Fibroblast of skin of right biceps (primary cell): ENCODE measurements at places on chromosomes 7 and 10.

- DNase-seq: no peak
Observed at GRCh38 chr7:77459311-77459726, 43.2 kb upstream of the GSAP start.

- no peak for DNase-seq
Observed at GRCh38 chr7:156178214-156178613, 366.0 kb upstream of the SHH start.

DNA sequence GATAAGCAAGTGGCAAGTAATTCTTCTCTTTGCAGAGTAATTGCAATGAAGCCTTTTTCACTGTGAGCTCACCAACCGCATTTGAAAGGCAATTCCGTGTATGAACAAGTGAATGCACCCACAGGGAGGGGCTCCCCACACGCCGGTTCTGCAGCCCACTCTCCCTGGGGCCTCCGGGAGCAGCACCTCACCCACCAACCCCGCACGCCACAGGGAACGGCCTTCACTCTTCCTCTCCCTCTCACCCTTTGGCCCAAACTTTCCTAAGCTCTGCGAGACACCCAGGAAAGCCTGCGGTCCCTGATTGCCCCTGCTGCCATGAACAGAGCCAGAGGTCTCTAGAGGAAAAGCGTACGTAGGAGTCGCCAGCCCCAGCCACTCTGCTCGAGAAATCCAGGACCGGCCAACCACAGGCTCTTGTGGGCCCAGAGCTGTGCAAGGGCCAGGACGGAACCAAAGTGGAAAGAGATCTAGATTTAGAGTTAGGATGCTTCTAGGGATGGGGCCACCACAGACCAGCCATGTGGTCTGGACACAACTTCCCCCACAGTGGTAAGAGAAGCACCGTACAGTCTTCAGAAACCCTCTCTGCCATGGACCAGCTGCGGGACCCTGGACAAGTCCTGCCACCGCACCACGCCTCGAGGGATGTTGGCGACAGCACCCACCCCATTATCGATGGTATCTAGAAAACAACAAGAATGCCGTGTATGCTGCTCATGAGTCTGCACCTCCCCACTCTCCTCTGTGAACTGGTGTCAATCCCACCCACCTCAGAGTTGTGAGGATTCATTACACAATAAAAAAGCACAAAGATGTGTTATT is 3.6 kb downstream of the WDR86 start:
- DNase-seq: no peak

GRCh38 chr7:39602351-39602750 is 21.0 kb upstream of the RALA start:
- peak; percentile 59 for DNase-seq

- no peak for DNase-seq
Observed at GRCh38 chr10:48242171-48242904, 32.2 kb downstream of the FRMPD2 start.

DNA sequence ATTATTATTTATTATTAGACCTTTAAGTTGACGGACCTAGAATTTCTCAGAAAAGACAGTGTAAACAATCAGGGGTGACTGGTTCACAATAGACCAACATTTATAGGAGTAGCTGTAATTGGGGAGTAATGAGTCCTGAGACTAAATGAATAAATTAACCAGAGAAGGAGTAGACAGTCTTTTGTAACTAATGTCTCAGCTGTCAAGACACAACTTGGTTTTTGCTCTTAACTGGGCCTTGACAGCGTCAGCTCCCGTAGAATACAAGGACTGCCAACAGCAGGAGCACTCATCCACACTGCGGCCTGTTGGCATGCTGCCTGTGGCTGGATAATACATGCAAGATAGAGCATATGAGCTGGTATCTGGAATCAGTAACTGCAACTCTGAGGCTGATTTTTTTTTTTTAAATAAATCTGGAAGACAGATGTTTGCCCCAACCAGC is 123.9 kb downstream of the CACNA2D1 start:
- DNase-seq: peak; percentile 83

- peak; percentile 19 for DNase-seq
Observed at GRCh38 chr7:95209276-95209675, 115.1 kb downstream of the PON1 start.

- DNase-seq: no peak
Observed at GRCh38 chr10:28962768-28963167, 285.4 kb downstream of the BAMBI start.

GRCh38 chr7:134854816-134855215 is 75.4 kb downstream of the CALD1 start:
- peak; percentile 87 for DNase-seq

GRCh38 chr10:97047788-97048187 is 138.0 kb downstream of the SLIT1 start:
- DNase-seq: no peak

- no peak for DNase-seq
Observed at GRCh38 chr10:1570416-1571051, 166.8 kb downstream of the ADARB2 start.

DNA sequence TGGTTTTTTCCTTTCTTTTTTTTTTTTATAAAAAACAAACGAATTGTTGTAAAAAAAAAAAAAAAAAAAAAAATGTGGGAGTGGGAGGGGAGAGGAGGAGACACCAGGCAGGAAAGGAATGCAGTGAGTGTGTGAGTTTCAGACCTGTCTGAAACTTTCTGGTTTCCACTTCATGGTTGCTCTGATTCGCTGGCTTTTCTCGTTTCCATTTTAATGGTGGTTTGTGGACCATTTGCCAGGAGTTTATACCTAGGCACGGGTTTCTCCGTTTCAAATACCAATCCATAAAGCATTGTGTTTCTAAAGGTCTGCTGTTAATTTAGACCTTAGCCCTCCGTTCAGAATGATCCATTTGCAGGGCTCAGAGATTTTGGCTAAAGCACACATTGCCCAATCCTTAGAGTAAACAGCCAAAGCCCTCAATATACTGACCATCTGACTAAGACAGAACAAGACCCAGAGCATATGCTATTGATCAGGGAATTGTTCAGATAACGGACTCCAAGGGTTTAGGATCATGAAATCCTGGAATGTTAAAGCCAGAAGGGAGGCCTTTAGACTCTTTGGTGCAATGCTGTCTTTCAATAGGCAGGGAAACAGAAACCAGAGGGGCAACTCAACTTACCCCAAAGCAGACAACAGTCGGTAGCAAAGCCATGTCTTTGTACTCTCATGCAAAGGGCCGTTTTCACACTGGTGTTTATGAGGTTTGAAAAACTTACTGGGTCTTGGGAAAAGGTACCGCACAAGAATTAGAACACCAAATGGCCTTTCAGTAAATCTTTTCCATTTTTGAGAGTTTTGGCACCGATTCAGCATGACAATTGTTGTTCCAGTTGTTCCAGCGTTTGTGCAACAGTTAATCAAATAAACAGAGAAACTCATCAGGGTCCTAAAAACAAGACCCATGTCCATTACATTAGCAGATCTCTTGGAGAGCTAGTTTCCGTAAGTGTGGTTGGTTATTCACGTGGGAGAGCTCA is 94.3 kb upstream of the AGBL3 start:
- DNase-seq: peak; percentile 65

DNA sequence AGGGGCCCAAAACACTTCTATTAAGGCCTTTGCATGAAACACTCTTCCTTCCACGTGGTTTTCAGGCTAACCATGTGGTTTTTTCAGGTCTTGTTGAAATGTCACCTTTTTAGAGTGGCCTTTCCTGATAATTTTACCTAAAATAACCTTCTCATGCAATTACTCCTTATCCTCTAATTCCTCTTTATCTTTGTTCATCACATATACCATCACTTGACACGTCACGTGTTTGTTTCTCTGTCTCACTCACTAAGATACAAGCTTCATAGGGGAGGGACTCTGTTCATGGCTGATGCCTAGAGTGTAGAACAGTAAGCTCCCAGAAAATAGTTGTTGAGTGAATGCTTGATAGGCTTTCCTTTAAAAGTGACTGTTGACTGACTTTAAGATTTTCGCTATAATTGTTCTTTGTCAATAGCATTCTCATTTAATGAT is 63.7 kb downstream of the ST7 start:
- no peak for DNase-seq

- no peak for DNase-seq
Observed at GRCh38 chr7:155893176-155893575, 80.9 kb upstream of the SHH start.

DNA sequence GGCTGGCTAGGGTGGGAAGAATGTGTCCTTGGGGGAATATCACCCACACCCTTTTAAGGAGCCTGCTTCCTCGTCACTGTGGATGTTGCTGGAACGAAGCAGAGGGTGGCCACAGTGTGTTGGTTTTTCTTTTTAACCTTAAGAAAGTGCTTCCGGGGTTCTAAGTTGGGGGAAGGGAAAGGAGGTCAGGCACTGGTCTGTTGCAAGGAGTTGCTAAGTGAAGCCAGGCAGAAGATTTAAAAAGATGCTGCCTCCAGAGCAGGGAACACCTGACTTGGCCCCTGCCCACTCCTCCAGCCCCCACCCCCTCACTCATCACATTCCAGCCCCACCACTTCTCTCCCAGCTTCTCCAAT is 213.1 kb downstream of the EMX2 start:
- no peak for DNase-seq

DNA sequence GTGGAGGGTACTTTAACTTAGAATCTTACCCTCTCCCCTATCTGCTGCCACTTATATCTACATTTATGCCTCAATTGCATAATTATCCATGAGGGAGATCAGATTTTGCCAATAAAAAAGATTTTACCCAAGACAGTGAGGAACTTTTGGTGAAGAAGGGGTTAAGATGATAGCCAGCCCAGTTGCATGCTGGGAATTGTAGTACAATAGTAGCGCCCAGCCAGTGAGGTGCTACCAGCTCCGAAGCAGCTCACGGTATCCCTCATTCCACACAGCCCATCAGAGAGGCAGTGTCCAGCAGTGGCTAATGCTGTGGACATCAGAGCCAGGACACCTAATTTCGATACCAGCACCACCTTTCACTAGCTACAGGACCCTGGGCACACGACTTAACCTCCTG is 5.9 kb upstream of the LGI1 start:
- no peak for DNase-seq

DNA sequence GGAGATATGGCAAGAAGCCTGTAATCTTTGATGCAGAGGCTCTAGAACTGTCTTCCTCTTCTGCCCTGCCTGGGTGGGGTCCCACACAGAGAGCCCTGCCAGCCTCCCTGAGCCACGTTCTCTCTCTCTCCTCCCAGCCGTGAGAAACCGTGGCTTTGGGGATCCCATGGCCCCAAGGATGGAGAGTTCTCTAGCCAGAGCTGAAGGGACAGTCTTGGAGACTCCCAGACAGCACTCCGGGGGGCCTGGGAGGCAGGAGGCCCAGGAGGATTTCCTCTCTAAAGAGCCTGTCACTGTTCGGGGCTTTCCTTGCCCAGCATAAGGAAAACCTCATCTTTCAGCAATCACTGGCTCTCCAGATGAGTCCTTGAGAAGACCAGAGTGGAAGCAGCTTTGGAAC is 227.1 kb downstream of the ARHGAP12 start:
- DNase-seq: no peak

DNA sequence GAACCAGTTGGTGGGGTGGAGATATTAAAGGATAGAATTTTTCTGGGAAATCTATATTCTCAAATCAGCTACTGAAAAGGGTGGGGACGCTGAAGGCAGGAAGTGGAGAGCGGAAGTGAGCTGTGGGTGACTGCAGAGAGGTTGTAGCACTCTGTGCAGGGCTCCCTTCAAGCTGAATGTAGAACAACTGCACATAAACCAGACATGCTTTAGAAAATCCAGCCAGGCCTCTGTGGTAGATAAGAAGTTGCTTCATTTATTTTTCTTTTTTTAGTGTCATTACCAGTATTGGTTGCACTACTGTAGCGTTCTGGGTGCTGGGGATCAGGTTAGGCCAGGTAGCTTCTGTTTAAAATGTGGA is 127.8 kb downstream of the CELF2 start:
- no peak for DNase-seq

DNA sequence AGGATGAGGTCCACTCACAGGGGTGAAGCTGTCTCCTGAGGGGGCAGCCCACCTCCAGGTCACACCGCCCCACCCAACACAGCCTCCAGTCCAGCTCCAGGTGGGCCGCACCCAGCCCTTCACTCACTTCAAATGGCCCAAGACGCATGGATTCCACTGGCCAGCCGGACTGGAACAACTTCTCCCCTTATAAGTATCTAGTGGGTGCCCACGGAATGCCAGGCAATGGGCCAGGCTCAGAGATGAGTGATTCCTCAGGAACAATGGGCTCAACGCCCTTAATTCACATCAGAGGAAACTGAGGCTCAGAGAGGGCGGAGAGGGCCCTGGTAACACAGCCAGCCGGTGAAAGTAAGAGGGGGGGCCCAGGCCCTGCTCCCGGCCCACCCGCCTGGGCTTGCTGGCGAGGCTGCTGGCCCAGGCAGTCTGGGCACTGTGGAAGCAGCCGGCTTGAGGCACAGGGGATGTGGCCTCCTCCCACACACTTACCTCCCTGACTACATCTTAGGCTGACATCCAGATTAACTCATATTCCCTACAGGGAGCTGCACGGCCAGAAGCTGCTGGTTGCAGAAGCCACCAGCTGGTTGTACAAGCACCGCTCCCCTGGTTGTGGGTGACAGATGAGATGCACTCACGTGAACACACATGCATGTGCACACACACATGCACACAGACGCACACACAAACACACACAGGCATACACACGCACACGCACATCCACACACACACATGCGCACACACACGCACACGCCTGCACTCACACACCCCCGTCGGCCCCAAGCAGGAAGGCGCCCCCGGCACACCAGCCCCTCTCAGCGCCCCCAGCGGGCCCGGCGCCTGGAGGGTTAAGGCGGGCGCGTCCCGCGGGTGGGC is 1.0 kb upstream of the FAM20C start:
- DNase-seq: peak; percentile 84

- no peak for DNase-seq
Observed at GRCh38 chr10:93478873-93479272, 3.3 kb downstream of the MYOF start.

DNA sequence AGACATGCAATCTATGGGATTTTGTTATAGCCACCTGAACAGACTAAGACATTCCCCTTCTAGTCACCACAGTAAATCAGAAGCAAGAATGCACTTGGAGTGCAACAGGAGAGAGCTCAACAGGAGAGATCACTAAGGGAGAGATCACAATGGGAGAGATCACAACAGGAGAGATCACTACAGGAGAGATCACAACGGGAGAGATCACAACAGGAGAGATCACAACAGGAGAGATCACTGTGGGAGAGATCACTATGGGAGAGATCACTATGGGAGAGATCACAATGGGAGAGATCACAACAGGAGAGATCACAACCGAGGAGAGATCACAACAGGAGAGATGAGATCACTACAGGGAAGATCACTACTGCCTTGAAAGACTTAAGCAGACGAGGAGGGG is 238.5 kb upstream of the PITRM1 start:
- DNase-seq: no peak

DNA sequence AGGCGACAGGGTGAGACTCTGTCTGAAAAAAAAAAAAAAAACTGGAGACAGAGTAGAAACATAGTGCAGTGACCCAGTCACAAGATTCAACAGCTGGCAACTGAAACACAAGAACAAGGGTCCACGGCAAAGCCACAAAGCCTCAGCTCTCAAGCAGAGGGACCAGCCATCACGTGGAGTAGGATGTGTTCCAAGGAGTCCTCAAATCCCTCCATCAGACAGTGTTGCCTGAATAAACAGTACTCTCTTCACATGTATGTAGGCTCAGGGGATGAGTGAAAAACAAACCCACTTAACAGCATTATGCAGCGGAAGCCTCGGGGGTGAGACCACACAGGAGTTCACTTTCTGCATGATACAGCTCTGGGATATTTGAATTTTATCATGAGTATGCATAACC is 62.0 kb downstream of the SLIT1 start:
- DNase-seq: no peak

- no peak for DNase-seq
Observed at GRCh38 chr10:132104471-132105301, 38.9 kb downstream of the JAKMIP3 start.
